ENCODE measurements at places on chromosomes 5 and 9.

- DNase-seq: no peak
Measured at GRCh38 chr5:16384222-16384621, 81.4 kb downstream of the ZNF622 start.

- DNase-seq: no peak
Measured at GRCh38 chr5:32047056-32047455, 127.1 kb downstream of the GOLPH3 start.

DNA sequence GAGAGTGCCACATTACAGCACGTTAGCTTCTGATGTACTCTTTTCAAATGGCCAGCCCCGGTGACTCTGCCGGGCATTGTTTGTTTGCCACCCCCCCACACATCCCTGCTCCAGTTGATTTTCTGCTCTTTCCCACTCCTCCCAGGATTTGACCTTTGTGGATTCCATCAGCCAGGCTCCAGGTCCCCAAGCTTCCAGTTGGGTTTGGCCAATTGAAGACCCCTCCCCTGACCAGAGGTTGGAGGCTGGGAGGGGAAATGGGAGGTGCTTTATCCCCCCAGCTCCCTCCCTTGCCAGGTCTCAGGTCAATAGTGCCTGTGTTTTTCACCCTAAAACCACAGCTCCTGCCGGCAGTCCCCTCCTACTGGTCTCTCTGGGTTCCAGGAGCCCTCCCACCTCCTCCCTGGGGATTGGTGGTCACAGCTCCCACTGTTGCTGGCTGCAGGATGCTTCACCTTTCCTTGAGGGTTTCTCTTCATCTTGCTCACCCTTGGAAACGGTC, 34.9 kb downstream of the IRF1 start:
- DNase-seq: no peak

DNA sequence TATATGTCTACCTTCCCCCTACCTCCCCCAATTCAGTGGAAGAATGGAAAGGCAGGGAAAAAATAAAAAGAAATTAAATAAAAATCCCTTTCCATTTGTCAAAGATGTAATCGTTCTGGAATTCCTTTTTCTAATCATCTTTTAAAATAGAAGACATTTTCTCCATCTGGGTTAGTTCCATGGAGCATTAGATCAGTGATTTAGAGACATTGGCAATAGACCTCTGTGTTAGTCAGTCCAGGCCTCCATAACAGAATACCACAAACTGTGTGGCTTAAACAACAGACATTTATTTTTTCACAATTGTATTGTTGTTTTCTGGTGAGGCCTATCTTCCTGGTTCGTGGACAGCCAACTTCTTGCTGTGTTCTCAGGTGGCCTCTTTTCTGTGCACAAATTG, 516.6 kb upstream of the DAB2 start:
- DNase-seq: no peak

GRCh38 chr5:63125862-63126261, 547.2 kb downstream of the LRRC70 start:
- peak; percentile 41 for DNase-seq

DNA sequence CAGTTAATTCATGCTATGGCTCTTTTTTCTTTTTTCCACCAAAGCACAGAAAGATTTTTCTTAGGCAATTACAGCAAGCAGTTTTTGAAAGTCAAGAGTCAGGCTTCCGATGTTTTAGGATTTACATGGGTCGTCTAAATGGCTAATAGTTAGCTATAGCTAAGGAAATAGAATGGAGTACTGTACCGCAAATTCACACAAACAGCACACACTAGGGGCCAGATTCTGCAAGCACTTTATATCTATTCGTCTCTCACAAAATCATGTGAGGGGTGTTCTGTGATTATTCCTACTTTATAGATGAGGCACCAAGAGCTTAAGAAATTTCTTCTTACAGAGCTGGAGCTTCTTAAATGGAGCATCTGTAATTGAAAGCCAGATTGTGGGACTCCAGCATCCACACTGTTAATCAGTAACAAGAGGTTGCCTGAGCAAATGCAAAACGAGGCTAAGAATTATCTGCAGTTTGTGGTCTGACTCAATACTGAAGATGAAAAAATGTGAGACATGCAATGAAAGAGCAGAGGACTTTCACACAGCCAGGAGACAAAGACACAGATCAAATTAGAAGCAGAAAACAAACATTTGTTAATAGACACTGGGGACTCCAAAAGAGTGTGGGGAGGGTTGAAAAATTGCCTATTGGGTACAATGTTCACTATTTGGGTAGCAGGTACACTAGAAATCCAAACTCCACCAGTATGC, 62.7 kb upstream of the CTXN3 start:
- no peak for DNase-seq

DNA sequence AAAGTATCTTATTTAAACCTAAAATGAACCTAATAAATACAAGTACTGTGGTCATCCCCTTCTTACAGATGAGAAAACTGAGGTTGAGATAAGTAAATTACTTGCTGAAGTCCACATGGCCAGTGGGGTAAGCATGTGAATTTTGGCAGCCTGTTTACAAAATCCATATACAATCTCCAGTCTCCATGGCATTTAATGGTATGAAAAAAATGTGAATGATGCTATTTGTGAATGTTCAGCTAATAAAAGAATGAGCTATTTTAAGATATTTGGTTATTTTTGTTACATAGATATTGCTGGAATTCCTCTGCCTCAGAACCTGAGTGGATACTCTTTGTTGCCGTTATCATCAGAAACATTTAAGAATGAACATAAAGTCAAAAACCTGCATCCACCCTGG, 19.3 kb upstream of the GPR150 start:
- no peak for DNase-seq

- DNase-seq: no peak
Measured at GRCh38 chr5:9071524-9071923, 474.4 kb downstream of the SEMA5A start.

- DNase-seq: no peak
Measured at GRCh38 chr9:77019926-77020412, 514 bp downstream of the FOXB2 start.

DNA sequence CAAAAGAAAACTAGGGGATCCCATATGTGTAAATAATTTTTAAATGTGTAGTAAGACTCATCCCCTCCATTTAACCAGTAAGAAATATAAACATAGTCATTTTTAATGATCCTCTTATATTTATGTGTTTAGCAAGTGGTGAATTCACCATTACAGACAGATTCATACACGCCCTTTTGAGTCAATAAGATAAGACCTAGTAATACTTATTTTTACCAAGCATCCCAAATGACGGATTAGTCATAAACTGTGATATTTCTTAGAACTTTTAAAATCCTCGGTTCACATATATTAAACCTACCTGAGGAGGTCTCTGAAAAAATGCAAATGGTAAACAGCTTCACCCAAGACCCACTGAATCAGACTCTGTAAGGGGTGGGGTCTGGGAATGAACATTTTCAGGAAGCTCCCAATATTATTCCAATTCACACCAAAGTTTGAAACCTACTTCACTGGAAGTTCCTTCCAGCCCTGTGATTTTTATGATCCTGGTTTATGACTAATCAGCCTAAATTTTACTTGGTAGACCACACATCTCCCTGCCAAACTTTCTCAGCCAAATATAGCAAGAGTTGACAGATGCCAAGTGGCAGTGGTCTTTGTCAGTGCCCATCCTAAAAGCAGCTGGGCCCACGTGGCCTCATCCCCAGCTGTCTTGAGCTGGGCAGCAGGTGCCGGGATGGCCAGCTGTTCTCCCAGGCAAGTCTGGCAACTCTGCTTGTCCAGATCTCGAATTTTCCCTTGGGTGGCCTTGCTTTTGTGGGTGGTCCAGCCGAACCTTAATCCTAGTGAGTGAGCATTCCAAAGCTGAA, 559.0 kb upstream of the RGMB start:
- DNase-seq: peak; percentile 34

Measured in mammary epithelial cell (primary cell).